ENCODE measurements at places on chromosomes 3 and 15. TPM values are rescaled to one million over a fixed set of nuclear protein-coding genes. Genes with fewer than 3 reads are reported as not detected.

- no peak overlapping the region for H3K4me3 ChIP-seq
- no peak overlapping the region for H3K27ac ChIP-seq
- no peak for DNase-seq
- no peaks in the 10 kb centered on the region for H3K4me1 ChIP-seq
Observed at GRCh38 chr3:141798448-141798845, 35.2 kb downstream of the GRK7 start.

GRCh38 chr3:143536817-143537535 is 311.3 kb downstream of the SLC9A9 start:
- H3K27ac ChIP-seq: no peak overlapping the region
- no peaks in the 10 kb centered on the region for H3K27me3 ChIP-seq
- no peak for DNase-seq
- no peaks in the 10 kb centered on the region for H3K4me1 ChIP-seq

- H3K27me3 ChIP-seq: no peaks in the 10 kb centered on the region
- H3K36me3 ChIP-seq: no peaks in the 10 kb centered on the region
- DNase-seq: no peak
- no peak overlapping the region for H3K4me3 ChIP-seq
- no peaks in the 10 kb centered on the region for H3K4me1 ChIP-seq
Observed at GRCh38 chr15:25967116-25967515, 104.0 kb upstream of the ATP10A start.

DNA sequence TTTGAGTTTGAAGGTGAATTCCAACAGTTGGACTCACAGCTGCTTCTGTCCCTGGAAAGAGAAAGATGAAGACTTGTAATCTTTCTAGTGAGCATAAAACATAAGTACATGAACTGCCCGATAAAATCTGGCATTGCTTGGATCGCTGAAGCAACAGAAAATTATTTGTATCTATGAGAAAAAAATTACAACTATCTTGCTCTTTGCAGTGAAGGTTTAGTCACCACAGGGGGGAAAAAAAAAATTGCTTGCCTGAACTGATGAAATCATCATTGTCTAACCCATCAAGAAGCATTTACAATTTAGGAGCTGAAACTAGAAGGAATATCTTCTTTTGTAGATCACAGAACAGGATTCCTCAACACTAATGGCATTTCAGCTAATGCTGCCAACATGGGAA is 20.0 kb downstream of the TMEM207 start:
- H3K4me3 ChIP-seq: no peak overlapping the region
- DNase-seq: no peak
- H3K27me3 ChIP-seq: no peaks in the 10 kb centered on the region
- H3K4me1 ChIP-seq: peaks cover 21% of the 10 kb centered on the region
- H3K27ac ChIP-seq: no peak overlapping the region

- no peaks in the 10 kb centered on the region for H3K4me1 ChIP-seq
- no peak overlapping the region for H3K27ac ChIP-seq
Observed at GRCh38 chr15:96285729-96286254, 44.7 kb upstream of the NR2F2 start.

DNA sequence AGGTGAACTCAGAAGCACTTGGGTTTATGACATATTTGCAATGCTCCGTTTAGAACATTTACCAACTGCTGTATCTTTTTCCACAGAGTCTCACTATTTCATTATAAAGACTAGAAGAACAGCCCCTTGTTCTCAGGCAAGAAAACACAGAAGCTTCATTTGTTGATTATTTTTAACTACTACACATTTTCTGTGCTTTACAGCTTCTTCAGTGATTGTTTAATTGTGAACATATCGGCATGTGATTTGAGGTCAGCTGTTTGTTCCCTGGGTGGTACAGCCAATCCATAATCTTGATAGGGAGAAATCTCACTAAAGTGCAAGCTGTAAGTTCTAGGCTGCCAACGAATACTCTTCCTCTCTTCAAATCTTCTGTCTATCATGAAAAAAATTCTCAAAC is 31.0 kb upstream of the DLG1 start:
- H3K4me3 ChIP-seq: no peak overlapping the region
- H3K36me3 ChIP-seq: no peaks in the 10 kb centered on the region
- no peaks in the 10 kb centered on the region for H3K27me3 ChIP-seq
- H3K27ac ChIP-seq: no peak overlapping the region
- no peak for DNase-seq
- H3K4me1 ChIP-seq: no peaks in the 10 kb centered on the region

- H3K27ac ChIP-seq: no peak overlapping the region
- DNase-seq: peak; percentile 10
- no peaks in the 10 kb centered on the region for H3K4me1 ChIP-seq
- H3K27me3 ChIP-seq: peaks cover 95% of the 10 kb centered on the region
- H3K36me3 ChIP-seq: no peaks in the 10 kb centered on the region
Observed at GRCh38 chr15:58165661-58166060, 27.5 kb downstream of the AQP9 start.

DNA sequence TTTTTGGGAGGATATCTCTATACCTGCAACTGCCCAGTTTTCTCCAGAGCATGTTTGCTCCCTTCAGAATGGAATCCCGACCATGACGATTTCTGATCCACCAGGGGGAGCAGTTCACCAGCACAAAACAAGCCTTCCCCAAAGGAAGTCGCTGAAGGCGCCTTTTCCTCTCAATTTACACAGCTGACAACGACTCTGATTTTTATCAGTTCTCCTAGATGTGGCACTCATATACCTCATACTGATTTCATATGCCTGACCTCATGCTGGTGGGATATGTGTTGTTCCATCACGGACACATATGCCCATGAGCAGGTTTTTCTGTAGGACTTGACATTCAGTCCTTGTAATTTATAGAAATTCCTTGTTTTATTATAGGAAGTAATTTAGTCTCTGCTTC is 1028.2 kb downstream of the MCTP2 start:
- peak overlapping the region; percentile 15 for H3K4me3 ChIP-seq
- no peaks in the 10 kb centered on the region for H3K36me3 ChIP-seq
- peak; percentile 78 for DNase-seq
- H3K27ac ChIP-seq: no peak overlapping the region
- H3K27me3 ChIP-seq: no peaks in the 10 kb centered on the region

Gene CACNA1D
- 36.3 TPM for total RNA-seq

Gene NPAP1
- not detected for total RNA-seq

Gene SLC6A20
- 7.3 TPM for total RNA-seq

Gene HES1
- 141 TPM for total RNA-seq

Gene UACA
- 35.5 TPM for total RNA-seq

Gene CILP
- total RNA-seq: 0.05 TPM

Gene SLCO2A1
- total RNA-seq: not detected
